ENCODE measurements at places on chromosomes 3 and 15.

- DNase-seq, result peak; percentile 33
These were observed 51.0 kb downstream of the NKIRAS1 start for GRCh38 chr3:23865595-23866396.

GRCh38 chr3:64291345-64291744, 66.1 kb upstream of the PRICKLE2 start:
- no peak for DNase-seq

DNA sequence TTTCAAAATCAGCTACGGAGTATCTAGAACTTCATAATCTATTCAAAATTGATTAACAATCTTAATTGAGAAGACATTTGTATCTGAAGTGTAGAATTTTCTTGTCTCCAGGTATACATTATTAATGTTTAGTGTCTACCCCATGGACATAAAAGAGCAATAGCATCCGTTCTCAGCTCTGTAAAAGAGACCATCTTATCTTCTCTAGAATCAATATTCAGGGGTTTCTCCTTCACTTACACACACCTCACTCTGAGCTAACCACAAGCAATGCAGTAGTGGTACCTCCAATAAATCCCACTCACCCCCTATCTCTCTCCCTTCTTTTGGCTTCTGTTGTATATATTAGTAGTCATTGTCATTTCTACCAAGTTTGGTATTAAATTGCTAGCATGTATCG, 16.2 kb downstream of the MBNL1 start:
- no peak for DNase-seq

DNA sequence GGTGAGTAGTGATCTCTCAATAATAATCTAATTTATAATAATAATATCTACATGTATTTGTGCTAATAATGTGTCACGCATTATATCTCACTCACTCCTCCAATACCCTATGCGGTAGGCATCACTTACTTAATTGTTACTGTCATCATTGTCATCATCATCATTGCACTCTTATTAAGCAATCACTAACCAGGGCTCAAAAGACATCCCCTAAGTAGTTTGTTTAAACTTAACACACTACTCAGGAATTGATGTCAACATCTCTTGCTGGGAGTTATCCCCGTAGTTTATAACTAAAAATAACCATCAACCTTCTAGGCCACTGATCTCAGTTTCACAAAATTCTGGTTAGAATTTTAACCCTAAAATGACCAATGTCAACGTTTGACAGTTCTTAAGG, 56.8 kb upstream of the ICE2 start:
- DNase-seq, result no peak

GRCh38 chr3:197482001-197482400, 73.8 kb downstream of the BDH1 start:
- no peak for DNase-seq

DNA sequence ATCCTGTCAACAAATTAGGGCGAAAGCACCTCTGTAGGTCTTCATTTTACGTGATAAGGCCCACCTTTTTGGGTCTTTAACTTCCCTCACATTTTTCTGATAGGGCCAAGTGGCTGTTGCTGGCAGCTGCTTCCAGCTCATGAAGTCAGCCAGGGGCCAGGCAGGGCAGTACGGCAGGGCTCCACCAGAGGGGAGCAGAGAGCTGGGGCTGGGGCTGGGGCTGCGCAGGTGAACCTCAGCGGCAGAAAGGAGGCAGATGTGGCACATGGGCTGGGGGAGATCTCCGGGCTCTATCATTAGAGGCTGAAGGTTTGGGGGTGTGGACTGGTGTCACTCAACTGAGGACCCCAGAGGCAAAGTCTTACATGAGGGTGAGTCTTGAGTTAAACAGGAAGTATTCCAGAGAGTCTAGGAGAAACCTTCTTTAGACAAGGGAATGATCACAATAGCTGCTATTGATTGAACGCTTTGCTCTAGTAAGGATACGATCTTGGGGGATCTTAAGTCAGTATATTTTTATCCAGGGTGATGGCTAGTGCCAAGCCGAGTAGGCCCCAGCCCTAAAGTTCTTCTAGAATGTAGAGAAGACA, 62.8 kb upstream of the MEX3B start:
- no peak for DNase-seq

GRCh38 chr15:60643555-60643954, 164.6 kb upstream of the ICE2 start:
- DNase-seq, result no peak

GRCh38 chr3:187900993-187901755, 155.9 kb upstream of the BCL6 start:
- DNase-seq, result no peak

GRCh38 chr3:33954956-33955355, 156.5 kb downstream of the PDCD6IP start:
- DNase-seq, result no peak

GRCh38 chr3:118380576-118380975, 654.1 kb downstream of the IGSF11 start:
- DNase-seq, result no peak

- no peak for DNase-seq
These were observed 57.5 kb upstream of the ITGA11 start for GRCh38 chr15:68489421-68489820.

GRCh38 chr3:14422016-14422963, 19.9 kb downstream of the SLC6A6 start:
- DNase-seq, result no peak

GRCh38 chr3:64871834-64872249, 184.0 kb upstream of the ADAMTS9 start:
- no peak for DNase-seq

DNA sequence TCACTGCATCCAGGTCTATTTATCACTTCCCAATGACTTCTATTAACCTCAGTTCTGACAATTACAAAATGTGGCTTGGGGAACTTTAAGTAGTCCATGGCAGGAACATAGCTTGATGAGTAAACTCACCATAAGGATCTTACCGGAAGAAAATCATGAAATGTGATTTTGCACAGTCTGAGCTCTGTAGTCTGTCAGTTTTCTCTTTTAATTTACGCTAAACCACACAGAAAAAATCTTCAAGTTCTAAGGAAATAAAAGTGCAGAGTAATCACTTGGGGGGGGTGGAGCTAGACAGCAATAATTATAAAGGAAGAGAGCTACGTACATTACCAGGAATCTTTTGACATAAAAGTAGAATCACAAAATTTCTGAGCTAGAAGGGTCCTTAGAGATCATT, 9.2 kb downstream of the TBC1D5 start:
- no peak for DNase-seq

GRCh38 chr3:166554023-166554422, 716.8 kb upstream of the BCHE start:
- DNase-seq, result no peak

- no peak for DNase-seq
These were observed 34.2 kb downstream of the GRIP2 start for GRCh38 chr3:14505803-14506500.

- no peak for DNase-seq
These were observed 145.6 kb upstream of the TMCO5A start for GRCh38 chr15:37788767-37789396.

DNA sequence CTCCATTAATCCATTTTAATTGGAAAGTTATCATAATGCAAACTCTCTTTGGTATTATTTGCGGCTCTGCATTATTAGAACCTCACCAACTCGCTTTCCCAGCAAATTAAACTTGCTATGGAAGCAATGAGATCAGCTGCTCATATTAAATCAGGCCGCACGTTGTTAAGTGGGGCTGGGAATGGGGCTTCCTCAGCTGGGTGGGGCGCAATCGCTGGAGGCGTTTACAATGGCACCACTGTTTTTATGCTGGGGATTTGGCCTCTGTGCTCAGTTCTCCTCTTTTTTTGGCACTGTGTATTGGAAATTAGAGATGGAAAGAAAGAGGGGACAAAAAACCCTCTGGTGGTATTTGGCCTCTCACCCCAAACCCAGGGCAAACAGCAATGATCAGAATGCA, 72.2 kb downstream of the RPLP1 start:
- DNase-seq, result peak; percentile 7

DNA sequence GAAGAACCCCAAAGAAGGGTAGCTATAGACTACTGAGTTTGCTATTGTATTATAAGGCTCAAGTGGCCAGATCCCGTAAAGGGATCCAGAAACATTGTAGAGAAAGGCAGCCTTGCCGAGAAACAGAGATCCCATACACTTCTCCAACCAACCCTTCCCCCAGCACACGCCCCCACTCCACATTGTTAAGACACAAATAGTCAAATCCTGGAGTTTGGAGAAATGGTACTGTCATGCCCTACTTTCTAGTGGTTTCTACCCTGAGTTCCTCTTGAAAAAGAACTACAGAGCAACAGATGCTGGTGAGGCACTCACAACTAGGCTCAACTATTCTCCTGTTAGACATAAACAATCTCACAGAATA, 33.2 kb downstream of the B4GALT4 start:
- DNase-seq, result no peak

DNA sequence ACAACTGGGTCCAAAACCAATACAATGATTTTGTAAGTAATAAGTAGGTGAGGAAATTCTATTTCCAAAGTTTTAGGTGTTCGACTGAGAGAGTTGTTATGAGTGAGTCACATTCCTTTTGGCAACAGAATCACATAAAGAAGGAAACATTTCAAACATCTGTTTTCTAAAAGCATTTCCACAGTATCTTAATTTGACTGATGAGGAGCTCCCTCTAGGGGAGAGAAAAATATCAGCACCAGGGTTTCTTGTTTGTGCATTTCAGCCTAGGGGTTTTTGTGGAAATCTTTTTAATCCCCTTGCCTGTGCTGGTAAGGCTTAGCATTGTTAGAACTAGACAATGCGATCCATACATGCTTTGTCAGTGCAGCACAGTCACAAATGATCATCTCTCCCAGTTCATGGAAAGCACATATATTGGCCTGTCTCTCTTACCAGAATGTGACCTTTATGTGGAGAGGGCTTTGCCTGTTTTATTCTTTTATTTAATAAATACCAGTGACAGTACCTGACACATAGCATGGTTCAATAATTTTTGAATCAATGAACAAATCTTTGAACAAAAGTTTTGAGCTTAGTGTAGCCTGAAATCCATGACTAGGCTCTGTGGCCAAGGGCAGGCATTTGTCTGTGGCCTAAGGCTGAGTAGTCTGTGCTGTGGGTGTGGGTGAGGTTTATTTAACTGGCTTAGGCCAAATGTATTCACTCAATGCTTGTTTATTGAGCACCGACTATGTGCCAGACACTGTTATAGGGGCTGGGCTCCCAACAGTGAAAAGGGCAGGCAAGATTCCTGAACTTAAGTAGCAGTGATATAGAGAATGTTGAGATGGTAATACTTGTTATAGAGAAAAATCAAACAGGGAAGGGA, 21.1 kb upstream of the IQCF6 start:
- no peak for DNase-seq

DNA sequence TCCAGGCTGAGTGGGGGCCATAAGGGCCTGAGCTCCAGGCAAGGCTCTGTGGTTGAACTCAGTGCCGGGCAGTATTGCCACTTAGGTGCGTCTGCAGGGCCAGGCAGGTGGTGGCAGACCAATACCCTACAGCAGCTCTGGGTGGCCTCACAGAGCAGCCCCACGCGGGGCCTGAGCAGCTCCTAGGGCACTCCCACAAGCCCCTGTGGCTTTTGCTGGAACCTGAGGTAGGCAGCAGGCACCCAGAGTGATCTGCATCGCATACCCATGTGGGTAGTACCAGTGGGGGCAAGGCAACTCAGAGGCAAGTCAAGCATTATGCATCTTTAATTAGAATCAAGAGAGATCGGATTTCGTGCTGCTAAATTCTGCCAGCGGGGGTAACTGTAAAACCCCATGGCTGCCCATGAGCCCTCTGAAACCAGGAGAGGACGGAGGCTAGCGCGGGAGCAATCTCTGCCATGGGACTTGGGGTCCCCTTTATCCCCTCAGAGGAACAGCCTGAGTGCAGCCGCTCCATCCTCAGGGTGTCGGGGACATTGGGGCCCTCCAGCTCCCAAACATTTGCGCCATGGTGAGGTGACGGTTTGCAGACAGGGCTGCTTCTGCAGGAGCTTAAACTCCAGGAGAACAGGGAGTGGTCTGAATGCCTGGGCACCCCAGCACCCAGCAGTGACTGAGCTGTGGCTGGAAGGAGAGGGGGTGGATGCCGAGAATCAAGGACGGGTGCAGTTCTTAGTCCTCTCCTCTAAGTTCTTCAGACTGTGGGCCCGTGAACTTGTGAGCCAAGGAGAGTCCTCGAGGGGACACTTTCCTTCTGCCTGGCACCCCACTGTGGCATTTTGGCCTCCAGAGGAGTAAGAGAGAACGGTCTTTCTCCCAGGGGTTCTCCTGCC, 62.4 kb upstream of the PCSK6 start:
- DNase-seq, result no peak

- DNase-seq, result no peak
These were observed 10.8 kb downstream of the PAK6 start for GRCh38 chr15:40249477-40250303.

- DNase-seq, result no peak
These were observed 248.9 kb downstream of the SV2B start for GRCh38 chr15:91348752-91349500.

GRCh38 chr3:177131927-177132636, 65.2 kb downstream of the TBL1XR1 start:
- no peak for DNase-seq

GRCh38 chr15:45402955-45403877, 24.9 kb upstream of the GATM start:
- DNase-seq, result no peak

DNA sequence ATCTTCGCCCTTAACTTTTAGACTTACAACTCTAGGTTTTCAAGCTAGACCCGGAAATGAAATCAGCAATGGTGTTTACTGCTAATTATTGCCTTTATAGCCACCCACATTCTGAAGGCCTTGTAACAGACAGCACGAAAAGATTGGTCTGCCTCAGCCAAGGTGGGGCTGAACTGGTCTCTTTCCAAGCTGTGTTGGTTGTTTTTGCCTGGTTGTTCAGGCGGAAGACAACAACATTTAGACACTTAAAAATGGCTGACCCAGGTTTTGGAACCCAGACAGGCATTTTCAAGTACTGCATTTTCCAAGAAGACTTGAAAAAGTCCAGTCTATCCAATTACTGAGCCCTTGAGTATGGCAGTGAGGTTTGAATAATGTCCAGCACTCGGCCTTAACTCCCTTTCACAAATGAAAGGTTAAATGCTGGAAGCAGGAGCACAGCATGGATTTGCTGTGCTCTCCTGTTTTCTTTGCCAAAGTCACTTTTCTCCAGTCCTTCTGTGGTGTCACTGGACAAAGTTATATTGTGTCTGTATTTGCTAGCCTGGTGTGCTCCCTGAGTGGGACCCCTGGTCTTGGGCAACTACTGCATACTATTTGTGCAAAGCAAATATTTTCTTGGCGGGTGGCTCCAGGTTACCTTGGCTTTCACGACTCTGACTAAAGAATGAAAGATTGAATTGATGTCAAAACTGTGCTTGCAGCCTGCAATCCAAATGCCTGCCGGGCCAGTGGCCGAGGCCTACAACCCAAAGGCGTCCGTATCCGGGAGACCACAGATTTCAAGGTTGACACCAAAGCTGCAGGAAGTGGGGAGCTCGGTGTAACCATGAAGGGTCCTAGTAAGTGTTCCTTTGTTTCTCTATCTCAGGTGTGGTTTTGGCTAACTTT, 93.5 kb downstream of the FLNB start:
- DNase-seq, result peak; percentile 61

DNA sequence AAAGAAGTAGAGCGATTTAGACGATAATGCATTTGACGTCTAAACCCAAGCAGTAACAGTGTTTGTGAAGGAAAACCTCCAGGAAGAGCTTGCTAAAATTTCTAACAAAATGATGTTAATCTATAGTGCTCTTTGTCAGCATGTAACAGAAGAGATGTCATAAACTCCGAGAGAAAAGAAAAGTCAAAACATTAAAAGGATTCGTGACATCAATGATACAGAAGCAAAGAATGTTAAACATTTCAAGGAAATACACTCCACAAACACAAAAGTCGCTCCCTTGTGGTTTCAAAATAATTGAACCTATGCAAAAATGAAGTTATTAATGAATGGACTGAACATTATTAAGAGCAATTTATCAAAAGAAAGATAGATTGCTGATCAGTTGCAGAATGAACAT, 27.9 kb downstream of the AADAC start:
- no peak for DNase-seq
